Right lung (tissue), 10 donors: ENCODE measurements at places on chromosomes 1 and 21. TPM values are rescaled to one million over a fixed set of nuclear protein-coding genes. Genes with fewer than 3 reads are reported as not detected.

Gene FCER1G
- 18.2 TPM for polyA plus RNA-seq

Gene EXTL1
- 0.49 TPM for polyA plus RNA-seq

Gene TSPAN2
- 7.5 TPM for polyA plus RNA-seq

GRCh38 chr1:246876431-246876830, 55.3 kb downstream of the AHCTF1 start:
- DNase-seq, result no peak

- no peak for DNase-seq
Measured at GRCh38 chr1:36941316-36941978, 92.9 kb downstream of the GRIK3 start.

DNA sequence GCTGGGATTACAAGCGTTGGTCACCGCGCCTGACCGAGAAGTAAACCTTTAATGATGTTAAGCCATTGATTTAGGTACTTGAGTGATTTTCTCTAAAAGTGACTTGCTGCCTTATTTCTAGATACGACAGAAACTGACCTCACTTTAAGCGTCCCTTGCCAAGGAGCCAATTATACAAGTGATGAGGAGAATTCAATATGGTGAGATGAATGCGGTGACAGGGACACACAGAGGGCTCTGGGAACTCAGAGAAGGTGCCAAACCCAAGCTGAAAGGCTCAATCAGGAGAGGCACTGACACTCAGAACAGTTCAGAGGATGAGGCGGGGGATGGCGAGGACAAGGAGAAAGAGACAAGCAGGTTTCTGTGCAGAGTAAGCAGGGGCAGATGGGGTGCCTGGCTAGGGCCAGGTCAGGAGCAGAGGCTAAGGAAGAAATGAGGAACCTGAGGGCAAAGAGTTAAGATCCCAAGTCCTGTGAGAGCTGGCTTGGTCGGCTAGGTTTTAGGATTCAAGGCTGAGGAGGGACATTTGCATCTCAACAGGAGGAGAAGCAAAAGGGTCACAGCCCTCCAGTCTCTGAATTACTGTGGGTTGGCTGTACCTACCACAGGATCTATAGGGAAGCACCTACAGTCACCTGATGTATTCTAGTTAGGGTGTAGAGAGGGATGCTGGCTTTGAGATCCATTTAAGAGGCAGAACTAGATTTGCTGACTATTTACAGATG, 83.2 kb upstream of the USP24 start:
- no peak for DNase-seq

- DNase-seq, result no peak
Measured at GRCh38 chr1:225250432-225250831, 177.4 kb downstream of the LBR start.
